Upper lobe of left lung (tissue), 6 donors: ENCODE measurements at places on chromosomes 5 and 9.

DNA sequence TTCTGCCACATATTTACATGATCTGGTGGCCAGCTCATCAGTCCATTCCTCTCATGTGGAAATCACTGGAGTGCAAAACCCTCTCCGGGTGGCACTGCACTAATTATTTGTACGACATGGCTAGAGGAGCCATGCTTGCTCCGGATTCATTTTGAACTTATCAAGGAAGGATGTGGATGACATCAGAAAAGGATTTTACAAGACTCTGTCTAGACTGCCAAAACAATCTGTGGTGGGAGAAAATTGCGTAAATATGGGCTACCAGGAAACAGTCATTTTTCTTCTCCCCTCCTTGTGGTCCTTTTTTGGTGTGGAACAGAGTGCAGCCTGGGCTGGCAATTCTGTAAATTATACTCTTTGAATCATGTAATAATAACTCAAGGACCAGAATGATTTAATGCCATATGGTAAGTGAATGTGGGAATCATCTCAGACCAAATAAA, 123.4 kb upstream of the IFNE start:
- no peaks in the 10 kb centered on the region for H3K27me3 ChIP-seq
- no peaks in the 10 kb centered on the region for H3K36me3 ChIP-seq
- no peak overlapping the region for H3K4me3 ChIP-seq
- no peak overlapping the region for H3K27ac ChIP-seq
- DNase-seq = no peak

DNA sequence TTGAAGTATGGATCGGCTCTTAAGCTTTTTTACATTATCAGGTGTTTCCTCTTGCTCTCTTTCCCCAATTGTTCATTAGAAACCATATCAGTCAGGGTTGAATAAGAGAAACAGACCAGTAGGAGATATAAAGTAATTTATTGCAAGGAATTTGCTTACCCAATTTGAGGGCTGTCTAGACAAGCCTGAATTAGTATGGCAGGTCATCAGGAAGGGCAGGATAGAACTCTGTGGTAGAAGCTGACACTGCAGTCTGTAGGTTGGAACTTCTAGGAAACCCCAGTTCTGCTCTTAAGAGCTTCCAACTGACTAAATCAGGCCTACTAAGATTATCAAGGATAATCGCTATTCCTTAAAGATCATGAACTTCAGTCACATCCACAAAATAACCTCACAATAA, 24.3 kb downstream of the ISOC1 start:
- no peaks in the 10 kb centered on the region for H3K4me1 ChIP-seq
- H3K27ac ChIP-seq = no peak overlapping the region
- H3K27me3 ChIP-seq = no peaks in the 10 kb centered on the region
- no peak overlapping the region for H3K4me3 ChIP-seq
- DNase-seq = no peak
- H3K36me3 ChIP-seq = no peaks in the 10 kb centered on the region

GRCh38 chr5:148992265-148992664, 70.6 kb downstream of the SH3TC2 start:
- peaks cover 2% of the 10 kb centered on the region for H3K4me1 ChIP-seq
- H3K4me3 ChIP-seq = no peak overlapping the region
- no peaks in the 10 kb centered on the region for H3K36me3 ChIP-seq
- no peak overlapping the region for H3K27ac ChIP-seq

DNA sequence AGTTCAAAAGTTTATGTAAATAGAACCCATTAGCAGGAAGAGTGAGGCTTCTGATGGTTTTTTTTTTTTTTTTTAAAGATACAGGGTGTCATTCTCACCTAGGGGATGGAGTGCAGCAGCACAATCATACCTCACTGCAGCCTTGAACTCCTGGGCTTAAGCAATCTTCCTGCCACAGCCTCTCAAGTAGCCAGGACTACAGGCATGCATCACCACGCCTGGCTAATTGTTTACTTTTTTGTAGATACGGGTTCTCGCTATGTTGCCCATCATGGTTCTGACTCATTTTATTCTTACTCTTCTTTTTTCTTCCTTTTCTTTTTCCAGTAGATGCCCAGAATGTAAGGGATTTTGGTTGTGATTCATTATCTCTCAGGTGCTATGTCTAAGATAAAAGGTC, 201.1 kb downstream of the NNT start:
- no peak overlapping the region for H3K27ac ChIP-seq
- H3K36me3 ChIP-seq = no peaks in the 10 kb centered on the region
- no peaks in the 10 kb centered on the region for H3K27me3 ChIP-seq
- H3K4me1 ChIP-seq = no peaks in the 10 kb centered on the region
- no peak for DNase-seq

DNA sequence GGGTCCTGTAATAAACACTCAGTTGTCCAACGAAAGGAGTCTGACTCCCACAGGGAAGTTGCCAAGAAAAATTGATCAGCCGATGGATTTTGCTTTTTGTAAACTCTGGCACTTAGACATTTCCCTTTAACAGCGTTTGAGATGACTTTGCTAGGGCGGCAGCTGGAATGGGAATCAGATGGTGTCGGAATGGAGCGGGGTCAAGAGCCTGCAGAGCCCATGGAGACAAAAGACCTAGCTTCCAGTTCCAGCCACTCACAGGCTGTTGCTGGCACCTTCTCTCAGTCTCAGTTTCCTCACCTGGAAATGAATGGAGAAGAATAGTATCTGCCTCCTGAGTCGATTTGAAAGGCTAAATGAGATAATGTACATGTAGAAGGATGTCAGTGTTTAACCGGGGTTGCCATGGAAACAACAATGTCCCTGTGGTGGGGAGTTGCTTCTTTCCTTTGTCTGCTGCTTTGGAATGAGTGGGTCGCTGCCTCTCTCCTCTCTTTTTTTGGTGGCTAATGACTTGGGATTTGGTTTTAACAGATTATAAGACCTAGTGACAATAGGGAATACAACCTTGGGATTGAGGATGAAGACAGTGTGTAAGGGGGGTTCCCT, 137.4 kb downstream of the GAS1 start:
- H3K27ac ChIP-seq = no peak overlapping the region
- no peaks in the 10 kb centered on the region for H3K36me3 ChIP-seq
- no peaks in the 10 kb centered on the region for H3K4me1 ChIP-seq
- H3K27me3 ChIP-seq = no peaks in the 10 kb centered on the region

DNA sequence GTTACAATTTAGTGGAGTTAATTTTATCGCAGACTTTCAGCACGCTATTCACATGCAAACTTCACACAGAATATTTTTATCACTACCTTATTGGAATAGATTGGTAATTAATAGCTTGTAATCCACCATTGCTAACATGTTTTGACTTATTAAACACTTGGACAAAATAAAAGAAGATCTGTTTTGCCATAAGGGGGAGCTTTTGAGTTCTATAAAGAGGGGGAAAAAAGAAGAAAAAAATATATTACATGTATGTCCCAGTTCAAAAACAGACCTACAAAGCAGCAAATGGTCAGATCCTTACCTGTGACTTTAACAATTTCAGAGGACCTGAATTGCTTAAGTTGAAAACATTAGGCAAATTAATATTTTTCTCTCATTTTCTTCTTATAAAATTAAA, 1.2 kb upstream of the PAPPA start:
- peaks cover 3% of the 10 kb centered on the region for H3K27me3 ChIP-seq
- H3K36me3 ChIP-seq = no peaks in the 10 kb centered on the region
- H3K27ac ChIP-seq = no peak overlapping the region
- no peak overlapping the region for H3K4me3 ChIP-seq
- DNase-seq = no peak

DNA sequence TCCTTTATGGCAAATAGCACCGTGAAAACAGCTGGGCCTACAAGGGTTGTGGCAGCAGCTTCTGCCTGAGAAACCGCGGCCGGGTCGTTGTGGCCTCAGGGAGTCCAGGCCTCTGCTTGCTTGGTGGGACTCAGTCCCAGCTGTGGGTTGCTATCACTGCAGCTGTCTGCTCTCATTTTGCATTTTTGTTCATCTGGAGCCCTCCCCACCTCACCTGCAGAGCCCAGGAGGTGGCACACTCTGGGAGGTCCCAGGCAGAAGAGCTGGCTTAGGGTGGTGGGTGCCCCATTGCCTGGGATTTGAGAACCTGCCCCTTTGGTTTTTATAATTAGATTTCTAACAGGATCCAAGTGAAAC, 138.4 kb downstream of the GADD45G start:
- no peaks in the 10 kb centered on the region for H3K36me3 ChIP-seq
- H3K4me1 ChIP-seq = peaks cover 7% of the 10 kb centered on the region
- H3K4me3 ChIP-seq = no peak overlapping the region
- no peak overlapping the region for H3K27ac ChIP-seq
- no peak for DNase-seq
- H3K27me3 ChIP-seq = no peaks in the 10 kb centered on the region

DNA sequence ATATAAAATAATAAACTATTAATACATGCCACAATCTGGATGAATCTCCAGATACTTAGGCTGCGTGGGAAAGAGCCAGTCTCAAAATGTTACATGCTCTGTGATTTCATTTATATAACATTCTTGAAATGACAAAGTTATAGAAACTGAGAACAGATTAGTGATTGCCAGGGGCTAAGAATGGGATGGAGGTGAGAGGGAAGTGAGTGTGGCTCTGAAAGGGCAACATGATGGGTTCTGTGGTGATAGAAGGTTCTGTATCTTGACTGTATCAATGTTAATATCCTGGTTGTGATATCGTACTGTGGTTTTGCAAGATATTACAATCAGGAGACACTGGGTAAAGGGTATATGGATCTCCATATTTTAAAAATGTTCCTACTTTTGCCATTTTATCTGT, 50.7 kb downstream of the SPEF2 start:
- no peak overlapping the region for H3K4me3 ChIP-seq
- DNase-seq = no peak
- H3K4me1 ChIP-seq = no peaks in the 10 kb centered on the region
- H3K27ac ChIP-seq = no peak overlapping the region
- H3K36me3 ChIP-seq = no peaks in the 10 kb centered on the region

DNA sequence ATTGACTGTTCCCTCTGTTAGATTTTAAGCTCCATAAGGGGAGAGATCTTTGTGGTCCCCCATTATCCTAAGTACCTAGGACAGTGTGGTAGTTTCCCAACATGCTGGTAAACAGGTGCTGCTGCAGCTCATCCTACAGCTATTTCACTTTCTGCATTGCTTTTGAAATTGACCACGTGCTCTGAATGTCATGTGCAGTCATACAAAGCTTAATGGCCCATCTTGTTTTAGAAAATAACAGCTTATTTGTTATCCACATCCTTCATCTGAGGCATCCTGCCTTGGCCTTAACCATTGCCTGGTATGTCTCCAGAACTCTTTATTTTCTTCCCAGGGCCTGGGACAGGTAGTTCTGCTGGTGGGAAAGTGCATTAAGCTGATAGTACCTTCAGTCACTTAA, 14.7 kb downstream of the PIK3R1 start:
- peaks cover 24% of the 10 kb centered on the region for H3K4me1 ChIP-seq
- H3K27me3 ChIP-seq = no peaks in the 10 kb centered on the region
- no peak overlapping the region for H3K4me3 ChIP-seq
- no peak for DNase-seq
- H3K27ac ChIP-seq = no peak overlapping the region

DNA sequence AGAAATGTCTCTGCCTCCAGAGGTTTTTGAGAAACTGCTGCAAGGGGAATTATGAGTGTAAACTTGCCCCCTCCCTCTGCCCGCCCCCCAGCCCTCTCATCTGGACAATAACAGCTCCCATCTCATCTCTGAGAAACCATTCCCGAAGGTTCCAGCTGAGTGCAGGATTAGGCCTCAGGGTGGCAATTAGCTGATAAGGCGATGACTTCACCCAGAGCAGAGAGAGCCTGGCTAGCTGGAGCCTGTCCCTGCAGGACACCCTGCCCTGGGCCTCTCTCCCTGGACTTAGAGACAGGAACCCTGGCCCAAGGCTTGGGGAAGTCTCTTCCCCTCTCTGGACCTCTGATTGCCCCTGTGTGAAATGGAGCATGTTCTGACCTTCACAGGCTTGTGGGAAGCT, 45.7 kb upstream of the HAND1 start:
- no peaks in the 10 kb centered on the region for H3K36me3 ChIP-seq
- no peak overlapping the region for H3K4me3 ChIP-seq
- no peak for DNase-seq
- peaks cover 9% of the 10 kb centered on the region for H3K4me1 ChIP-seq

GRCh38 chr5:180313677-180314505, 22.0 kb upstream of the MAPK9 start:
- DNase-seq = peak; percentile 90
- no peaks in the 10 kb centered on the region for H3K4me1 ChIP-seq
- H3K36me3 ChIP-seq = no peaks in the 10 kb centered on the region
- H3K4me3 ChIP-seq = peak overlapping the region; percentile 27

- H3K27ac ChIP-seq = no peak overlapping the region
- H3K36me3 ChIP-seq = no peaks in the 10 kb centered on the region
- DNase-seq = no peak
- H3K27me3 ChIP-seq = no peaks in the 10 kb centered on the region
- H3K4me1 ChIP-seq = no peaks in the 10 kb centered on the region
Observed at GRCh38 chr9:69657269-69657668, 14.9 kb downstream of the APBA1 start.

- no peak for DNase-seq
- no peak overlapping the region for H3K27ac ChIP-seq
- no peaks in the 10 kb centered on the region for H3K4me1 ChIP-seq
- H3K36me3 ChIP-seq = no peaks in the 10 kb centered on the region
Observed at GRCh38 chr5:136590581-136590980, 225.2 kb upstream of the TRPC7 start.

DNA sequence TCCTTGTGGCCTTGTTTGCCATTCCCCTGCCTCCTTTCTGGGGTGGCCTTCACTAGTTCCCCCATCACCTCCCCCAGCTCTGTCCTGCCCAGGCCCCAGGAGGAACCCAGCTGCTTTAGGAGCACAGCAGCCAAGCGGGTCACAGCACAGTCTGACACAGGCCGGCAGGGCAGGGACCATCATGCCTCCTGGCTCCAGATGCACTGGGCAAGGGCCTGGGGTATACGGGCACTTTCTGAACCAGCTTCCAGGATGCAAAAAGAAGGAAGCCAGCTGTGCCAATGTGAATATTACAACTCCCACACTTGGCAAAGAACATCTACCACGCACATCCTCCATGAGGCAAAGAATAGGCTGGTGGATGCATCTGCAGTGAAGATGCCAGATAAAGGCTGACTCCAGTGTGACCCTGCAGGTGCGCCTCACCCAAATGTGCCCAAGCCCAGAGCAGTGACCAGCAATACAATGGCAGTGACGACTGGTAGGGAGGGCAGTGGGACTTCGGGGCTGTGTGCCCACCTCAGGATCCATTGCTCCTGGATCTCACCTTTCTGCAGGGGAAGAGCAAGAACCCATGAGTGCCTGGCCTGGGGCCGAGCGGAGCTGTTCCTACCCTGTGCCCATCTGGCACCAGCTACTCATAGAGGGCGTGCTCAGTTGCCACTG, 6.3 kb upstream of the IL3 start:
- H3K4me1 ChIP-seq = no peaks in the 10 kb centered on the region
- no peaks in the 10 kb centered on the region for H3K36me3 ChIP-seq
- H3K4me3 ChIP-seq = no peak overlapping the region
- H3K27me3 ChIP-seq = no peaks in the 10 kb centered on the region

GRCh38 chr5:79076819-79077218, 7.3 kb downstream of the BHMT2 start:
- no peak overlapping the region for H3K27ac ChIP-seq
- no peaks in the 10 kb centered on the region for H3K27me3 ChIP-seq
- no peaks in the 10 kb centered on the region for H3K4me1 ChIP-seq
- no peak for DNase-seq
- no peaks in the 10 kb centered on the region for H3K36me3 ChIP-seq
